ENCODE measurements at places on chromosomes 11 and 22. TPM values are rescaled to one million over a fixed set of nuclear protein-coding genes. Genes with fewer than 3 reads are reported as not detected.

GRCh38 chr11:1997755-1998154 lies at the start of gene H19:
Gene H19, minus strand, starts transcription at chr11:1997842.
- no peak for DNase-seq

- no peak for DNase-seq
Measured at GRCh38 chr11:130533113-130533798, 84.8 kb downstream of the ADAMTS15 start.

DNA sequence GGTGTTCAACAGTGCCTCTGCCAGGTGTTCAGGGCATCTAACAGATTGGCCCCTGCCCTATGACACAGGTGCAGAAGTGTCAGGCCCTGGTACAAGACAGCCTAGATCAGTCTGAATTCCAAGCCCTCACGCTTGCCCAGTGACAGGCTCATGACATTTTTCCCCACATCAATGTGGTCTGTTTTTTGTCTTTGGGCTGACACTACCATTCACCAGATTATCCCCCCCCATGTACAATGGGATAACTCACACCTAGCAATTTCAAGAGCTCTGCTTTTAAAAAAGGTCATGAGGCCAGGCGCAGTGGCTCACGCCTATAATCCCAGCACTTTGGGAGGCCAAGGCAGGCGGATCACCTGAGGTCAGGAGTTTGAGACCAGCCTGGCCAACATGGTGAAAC lies 155.5 kb upstream of the PITPNB start:
- DNase-seq, result no peak

DNA sequence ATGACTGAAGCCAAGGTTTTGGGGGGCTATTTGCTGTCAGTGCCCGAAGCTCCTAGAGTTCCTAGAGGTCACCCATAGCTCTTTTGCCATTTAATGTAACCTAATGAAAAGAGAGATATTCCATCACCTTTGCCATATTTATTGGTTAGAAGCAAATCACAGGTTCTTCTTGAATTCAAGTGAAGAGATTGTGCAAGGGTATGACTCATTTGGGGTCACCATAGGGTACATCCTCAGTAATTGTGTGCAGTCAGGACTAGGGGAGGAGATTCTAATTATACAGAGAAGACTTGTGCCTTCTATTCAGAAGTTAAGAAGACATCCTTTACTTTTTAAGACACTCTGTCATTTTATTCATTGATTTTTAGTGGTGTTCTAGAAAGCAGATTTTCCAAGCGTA lies 6.9 kb upstream of the PRAME start:
- DNase-seq, result no peak

DNA sequence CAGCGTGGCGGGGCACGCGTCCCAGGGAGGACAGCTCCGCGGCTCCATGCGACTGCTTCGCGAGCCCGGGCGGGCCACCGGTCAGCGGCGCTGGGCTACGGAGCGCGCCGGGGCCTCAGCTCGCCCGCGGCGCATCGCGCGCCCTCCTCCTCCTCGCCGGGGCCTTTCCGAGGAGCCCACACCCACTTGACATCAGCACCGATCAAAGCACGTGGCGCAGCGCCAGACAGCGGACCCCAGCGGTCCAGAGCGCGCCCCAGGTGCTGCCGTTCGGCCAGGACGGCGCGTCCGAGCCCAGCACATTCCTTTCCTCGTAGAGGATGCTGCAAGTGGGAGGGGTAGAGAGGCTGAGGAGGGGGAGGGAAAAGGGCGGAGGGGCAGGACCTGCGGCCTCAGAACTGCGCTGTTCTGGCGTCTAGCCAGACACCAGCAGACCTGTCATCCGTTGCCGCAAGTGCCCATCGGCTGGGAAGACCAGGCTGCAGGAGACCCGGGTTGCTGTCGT lies 88.6 kb downstream of the PLEKHA7 start:
- DNase-seq, result no peak

- no peak for DNase-seq
Measured at GRCh38 chr11:99325847-99326246, 305.1 kb downstream of the CNTN5 start.

DNA sequence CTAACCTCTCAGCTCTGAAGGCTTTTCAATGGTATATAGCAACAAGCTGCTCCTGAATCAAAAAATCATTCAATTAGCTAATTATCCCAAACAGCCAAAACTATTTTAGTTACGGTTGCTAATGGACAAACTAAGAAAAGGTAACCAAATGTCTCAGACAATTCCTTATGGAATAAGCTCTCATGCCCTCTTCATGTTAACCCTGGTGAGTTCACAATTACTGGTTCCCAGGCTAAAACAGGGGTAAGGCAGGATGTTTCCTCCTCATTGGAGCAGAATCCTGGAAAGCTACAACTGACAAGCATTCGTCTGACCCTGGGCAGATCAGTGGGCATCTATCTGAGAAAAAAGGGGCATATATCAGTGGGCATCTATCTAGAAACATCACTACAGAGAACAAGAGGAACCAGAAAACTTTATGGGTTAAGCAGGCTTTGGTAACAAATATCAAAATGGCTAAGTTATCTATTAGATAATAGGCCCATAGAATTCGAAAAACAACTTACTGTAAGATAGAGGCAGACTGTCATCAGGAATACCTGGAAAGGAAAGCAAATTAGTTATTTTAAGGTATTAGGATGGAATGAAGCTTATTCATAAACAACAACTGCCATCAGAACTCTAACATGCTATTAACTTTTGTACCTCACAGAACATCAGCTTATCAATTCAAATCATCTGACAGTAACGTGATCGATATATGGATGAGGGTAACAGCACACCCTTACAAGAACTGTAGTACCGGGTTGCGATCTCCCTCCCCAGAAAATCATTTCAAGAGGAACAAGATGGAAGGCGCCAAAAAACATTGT lies 14.8 kb upstream of the WDR74 start:
- no peak for DNase-seq

- DNase-seq, result no peak
Measured at GRCh38 chr11:19191530-19192169, 10.1 kb downstream of the CSRP3 start.

DNA sequence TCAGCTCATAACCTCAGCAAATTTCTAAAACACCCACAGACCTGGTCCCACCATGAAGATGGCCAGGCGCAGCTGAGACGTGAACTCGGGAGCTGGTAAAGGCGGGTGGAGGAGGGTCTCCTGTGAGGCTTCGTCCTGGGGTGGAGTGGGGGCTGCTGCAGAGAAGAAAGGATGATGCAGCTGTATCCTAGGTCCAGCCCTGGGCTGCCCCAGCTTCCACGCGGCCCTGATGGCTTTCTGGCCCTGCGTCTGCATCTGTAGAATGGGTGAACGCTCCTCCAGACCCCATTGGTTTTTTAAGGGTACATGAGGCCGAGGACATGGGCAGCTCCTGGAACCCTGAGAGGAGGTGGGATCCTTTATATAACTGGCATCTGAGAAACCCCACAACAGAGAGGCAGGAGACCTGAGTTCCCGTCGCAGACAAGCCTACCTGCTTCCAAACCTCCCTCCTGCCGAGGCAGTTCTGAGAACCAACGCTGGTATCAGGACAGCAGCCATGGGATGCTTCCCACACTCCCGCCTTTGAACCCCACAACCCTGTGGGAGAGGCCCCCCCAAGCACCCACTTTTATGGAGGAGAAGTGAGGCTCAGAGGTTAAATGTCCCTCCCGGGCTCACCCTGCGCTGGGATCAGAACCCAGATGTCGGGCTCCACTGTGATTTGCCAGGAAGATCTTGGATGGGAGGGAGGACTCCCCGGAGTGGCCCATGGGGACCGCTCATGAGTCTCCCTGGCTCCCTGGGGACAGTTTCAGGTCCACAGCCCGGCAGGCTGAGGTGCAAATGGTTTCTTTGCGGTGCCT lies 55.2 kb upstream of the FGF3 start:
- DNase-seq, result no peak

DNA sequence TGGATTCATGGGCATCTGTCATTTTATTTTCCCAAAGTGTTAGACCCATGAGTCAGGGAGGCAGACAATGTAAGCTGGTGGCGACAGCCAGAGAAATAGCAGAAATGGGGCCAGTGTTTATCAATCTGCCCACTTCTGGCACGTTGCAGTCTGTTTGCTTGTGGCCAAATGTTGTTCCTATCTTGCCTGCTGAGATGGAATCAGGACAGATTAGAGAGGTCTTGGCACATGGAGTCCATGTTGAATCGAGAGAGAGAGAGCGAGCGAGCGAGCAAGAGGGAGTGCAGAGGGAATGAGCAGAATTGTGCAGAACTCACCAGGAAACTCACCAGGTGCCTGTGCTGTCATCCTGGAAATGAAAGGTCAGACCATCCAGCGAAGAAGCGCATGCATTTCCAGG lies 21.9 kb upstream of the PARVG start:
- no peak for DNase-seq

DNA sequence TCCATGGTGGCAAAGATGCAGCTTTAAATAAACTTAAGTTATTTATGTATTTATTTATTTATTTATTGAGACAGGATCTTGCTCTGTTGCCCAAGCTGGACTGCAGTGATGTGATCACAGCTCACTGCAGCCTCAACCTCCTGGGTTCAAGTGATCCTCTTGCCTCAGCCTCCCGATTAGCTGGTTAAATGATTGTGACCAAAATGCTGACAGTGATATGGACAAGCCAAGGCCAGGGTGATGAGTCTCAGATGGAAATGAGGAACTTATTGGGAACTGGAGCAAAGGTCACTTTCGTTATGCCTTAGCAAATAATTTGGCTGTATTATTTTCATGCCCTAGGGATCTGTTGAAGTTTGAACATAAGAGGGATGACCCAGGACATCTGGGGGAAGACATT lies 9.3 kb upstream of the LRP5 start:
- no peak for DNase-seq

DNA sequence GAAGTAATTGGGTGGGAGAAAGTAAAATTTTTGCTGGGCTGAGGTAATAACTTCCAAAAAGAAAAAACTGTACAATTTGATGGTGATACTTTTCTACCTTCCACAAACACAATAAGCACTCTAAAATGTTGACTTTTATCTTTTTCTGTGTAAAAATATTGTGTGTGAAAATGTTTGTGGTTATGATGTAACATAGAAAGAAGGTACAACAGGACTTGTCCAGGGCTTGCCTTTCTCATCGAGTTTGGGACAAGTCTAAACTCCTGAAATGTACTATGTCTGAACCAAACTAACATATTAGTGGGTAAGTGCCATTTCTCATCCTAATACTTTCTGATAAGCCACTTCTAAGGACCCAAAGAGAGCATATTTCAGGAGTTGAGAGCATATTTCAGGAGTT lies 174.2 kb upstream of the PDGFD start:
- DNase-seq, result no peak

BID gene
- 8.9 TPM for total RNA-seq

- no peak for DNase-seq
Measured at GRCh38 chr11:4881860-4882500, at the start of gene OR51T1. Gene OR51T1, plus strand, starts transcription at chr11:4881900. Its CDS starts 0 bp downstream, at chr11:4881900.

THY1 gene
- not detected for total RNA-seq

- DNase-seq, result no peak
Measured at GRCh38 chr11:34907934-34908593, 8.1 kb downstream of the APIP start.

DNA sequence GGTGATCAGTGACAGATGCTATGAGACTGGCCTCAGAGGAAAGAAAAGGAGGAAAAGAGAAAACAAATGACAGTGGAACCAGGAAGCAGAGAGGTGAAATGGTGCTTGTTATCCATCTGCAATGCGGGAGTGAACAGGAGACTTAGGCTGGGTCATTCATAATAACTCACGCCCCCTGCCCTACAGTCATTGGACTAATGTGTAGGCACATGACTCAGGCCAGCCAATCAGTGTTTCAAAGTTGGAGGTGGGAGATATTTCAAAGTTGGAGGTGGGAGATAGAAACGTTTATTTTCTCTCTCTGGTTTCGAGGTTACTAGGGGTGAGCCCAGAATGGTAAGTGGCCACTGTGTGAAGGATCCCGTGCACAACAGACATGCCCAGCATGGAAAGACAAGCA lies 30.3 kb downstream of the SLC22A6 start:
- DNase-seq, result no peak

COMT gene
- 11.3 TPM for total RNA-seq

OR6M1 gene
- total RNA-seq, result not detected

DNA sequence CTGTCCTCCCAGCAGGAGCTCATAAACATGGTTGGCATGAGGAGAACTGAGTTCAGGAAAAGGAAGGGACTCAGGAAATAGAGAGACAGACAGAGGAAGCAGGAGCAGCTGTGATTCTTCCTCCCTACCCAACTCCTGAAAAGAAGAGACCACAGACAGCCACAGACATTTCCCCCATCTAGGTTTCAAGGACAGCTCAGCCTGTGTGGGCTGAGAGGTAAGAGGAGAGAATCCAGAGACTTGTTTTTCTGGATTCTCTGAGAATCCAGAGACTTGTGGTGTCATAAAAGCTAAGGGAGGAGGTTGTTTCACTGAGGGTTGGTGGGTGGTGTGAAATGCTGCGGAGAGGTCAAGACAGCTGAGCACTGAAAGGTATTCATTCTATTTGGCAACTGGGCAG lies 19.0 kb upstream of the STK33 start:
- DNase-seq, result no peak

ANO5 gene
- total RNA-seq, result not detected

GRCh38 chr11:2788168-2789071 lies 88.6 kb upstream of the KCNQ1OT1 start:
- DNase-seq, result no peak

DNA sequence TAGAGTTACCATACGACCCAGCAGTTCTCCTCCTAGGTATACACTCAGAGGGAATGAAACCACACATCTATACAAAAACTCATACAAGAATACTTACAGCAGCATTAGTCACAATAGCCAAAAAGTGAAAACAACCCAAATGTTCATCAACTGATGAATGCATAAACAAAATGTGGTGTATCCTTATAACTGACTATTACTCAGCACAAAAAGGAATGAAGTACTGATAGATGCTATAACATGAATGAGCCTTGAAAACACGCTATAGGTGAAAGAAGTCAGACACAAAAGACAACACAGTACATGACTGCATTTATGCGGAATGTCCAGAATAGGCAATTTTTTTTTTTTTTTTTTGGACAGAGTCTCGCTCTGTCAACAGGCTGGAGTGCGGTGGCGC lies 23.1 kb downstream of the NCAPD3 start:
- no peak for DNase-seq

DNA sequence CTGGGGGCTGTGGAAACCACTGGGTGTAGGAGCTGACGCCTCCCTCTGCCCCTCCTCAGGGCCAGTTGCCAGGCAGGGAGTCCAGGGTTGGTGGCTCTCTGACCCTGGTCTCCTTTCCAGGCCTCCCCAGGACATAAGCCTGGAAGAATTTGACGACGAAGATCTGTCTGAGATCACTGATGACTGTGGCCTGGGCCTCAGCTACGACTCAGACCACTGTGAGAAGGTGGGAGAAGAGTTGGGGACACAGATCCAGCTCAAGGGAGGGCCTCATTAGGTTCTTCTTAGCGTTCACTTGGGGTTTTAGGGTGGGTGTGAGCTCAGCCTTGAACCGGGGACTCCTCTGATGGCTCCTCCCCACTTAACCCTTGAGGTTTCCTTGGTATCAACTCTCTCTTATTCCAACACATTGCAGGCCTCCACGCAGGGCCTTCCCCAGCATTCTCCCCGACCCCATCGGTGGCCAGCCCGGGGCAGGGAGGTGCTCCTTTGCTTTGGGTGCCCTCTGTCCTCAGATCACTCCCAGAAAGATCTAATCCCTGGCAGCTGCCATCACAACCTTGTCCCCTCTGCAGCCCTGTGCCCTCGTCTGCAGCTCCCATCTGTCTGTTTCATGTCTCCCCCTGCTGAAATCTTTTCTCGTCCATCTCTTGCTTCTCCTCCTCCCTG lies 1.2 kb downstream of the MAPK8IP2 start:
- no peak for DNase-seq
